Diencephalon (tissue), 1 donor: ENCODE measurements at places on chromosomes 4 and X. TPM values are rescaled to one million over a fixed set of nuclear protein-coding genes. Genes with fewer than 3 reads are reported as not detected.

The MAGEC3 gene
- 0.23 TPM for total RNA-seq

The FOXR2 gene
- total RNA-seq: not detected

The FABP2 gene
- total RNA-seq: not detected

The CD38 gene
- 8.1 TPM for total RNA-seq

The GYG2 gene
- 17.8 TPM for total RNA-seq

The SULT1B1 gene
- total RNA-seq: 0.69 TPM

The CSAG1 gene
- total RNA-seq: not detected

The ERVMER34-1 gene
- total RNA-seq: 0.69 TPM

The POU4F2 gene
- not detected for total RNA-seq

The HSD17B10 gene
- total RNA-seq: 35.3 TPM
